ENCODE measurements at places on chromosomes 6 and 20.

DNA sequence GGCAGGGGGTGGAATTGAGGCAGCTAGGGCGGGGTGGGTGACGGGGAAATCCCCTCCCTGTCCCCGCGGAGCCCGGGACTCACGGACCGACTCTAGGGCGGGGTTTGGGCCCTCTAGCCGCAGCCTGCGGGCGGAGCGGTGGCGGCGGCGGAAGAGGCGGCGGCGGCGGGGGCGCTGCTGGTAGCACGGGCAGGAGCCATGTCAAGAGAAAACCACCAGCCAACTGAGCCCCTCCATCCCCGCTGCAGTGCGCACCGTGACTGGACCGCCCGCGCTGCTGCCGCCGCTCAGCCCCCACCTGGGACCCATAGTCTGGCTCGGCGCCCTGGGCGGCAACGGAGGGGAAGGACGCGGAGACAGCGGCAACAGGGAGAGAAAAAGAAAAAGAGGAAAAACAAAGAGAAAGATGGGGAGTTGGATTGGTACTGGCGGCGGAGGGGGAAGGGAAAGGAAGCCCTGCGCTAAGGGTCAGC, 1.2 kb upstream of the C6orf62 start:
- DNase-seq = peak; percentile 90

DNA sequence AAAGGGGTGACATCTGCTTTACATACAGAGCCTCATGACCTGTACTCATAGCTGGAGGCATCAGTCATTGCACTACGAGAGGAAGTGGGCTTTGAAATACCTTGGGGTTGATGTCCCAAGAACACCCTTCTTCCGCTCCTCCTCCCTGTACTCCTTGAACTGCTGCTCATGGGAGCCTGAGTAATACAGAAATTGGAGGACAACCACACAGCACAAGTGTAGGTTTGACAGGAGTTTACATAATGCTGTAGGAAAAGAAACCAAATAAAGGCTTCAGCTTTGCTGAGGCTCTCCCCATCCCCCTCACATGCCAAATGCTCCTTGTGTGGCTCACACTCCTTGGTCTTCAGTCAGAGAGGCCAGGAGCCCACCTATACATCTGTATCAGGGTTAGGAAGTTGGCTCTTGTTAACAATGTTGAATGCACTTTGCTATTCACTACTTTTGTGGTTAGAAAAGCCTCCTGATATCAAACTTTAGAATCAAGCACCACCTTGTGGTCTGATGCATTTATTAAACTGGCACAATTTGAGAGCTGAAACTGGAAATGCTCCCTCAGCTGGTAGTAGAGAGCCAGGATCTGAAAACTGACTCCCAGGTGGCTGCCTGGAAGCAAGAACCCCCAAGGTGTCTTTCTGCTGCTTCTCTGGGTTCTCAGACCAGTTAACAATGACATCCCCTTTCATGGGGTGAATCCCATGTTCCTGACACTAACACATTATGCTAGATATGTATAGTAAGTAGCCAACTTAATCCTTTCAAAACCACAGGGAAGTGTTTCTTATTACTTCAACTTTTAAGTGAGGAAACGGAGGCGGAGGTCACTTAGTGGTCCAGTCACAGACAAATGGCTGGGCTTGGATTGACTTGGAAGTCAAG, 56.2 kb upstream of the EDN1 start:
- peak; percentile 66 for DNase-seq

GRCh38 chr20:48639899-48640298, 187.9 kb downstream of the PREX1 start:
- no peak for DNase-seq

DNA sequence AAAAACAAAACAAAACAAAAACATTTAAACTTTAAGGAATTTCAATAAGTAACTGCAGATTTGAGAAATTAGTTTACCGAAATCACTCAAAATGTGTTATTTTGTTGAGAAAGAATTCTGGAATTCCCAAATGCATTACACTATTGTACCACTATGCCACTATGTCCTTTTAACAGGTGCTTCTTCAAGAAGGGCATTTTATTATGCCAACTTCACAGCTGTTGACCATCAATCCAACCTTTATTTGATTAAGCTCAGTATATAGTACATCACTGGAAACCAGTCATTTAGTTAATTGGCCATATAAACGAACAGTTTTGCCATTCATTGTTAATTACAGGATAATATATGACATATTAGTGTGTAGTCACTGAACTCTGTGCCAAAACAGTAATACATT, 221.7 kb downstream of the ARHGAP18 start:
- DNase-seq = no peak

- no peak for DNase-seq
Observed at GRCh38 chr6:20479060-20479459, 55.2 kb upstream of the CDKAL1 start.

DNA sequence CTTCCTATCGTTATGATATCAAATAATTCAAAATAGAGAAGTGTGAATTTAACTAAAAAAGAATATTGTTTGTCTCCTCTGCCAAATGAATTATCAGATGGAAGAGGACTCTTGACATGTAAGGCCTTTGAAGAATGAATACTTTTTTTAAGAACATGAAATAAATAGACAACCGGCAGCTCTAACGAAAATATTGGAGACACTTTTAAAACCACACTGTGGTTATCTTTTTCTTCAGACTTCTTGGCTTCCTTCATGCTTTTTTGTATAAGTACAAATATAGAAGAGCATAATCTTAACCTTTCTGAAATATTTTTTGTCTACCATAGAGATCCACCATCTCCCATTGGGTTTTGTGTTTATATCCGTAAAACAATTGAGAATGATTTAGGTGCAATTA, 115.2 kb upstream of the SCGN start:
- DNase-seq = no peak

DNA sequence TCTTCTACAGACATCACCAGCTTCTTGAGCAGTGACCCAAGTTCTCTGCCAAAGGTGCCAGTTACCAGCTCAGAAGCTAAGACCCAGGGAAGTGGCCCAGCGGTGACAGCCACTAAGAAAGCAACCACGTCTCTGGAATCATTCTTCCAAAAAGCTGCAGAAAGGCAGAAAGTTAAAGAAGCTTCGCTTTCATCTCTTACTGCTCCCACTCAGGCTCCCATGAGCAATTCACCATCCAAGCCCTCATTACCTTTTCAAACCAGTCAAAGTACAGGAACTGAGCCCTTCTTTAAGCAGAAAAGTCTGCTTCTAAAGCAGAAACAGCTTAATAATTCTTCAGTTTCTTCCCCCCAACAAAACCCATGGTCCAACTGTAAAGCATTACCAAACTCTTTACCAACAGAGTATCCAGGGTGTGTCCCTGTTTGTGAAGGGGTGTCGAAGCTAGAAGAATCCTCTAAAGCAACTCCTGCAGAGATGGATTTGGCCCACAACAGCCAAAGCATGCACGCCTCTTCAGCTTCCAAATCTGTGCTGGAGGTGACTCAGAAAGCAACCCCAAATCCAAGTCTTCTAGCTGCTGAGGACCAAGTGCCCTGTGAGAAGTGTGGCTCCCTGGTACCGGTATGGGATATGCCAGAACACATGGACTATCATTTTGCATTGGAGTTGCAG, 15.2 kb downstream of the GTPBP2 start:
- no peak for DNase-seq

GRCh38 chr6:169315830-169316614, 62.4 kb upstream of the THBS2 start:
- no peak for DNase-seq

DNA sequence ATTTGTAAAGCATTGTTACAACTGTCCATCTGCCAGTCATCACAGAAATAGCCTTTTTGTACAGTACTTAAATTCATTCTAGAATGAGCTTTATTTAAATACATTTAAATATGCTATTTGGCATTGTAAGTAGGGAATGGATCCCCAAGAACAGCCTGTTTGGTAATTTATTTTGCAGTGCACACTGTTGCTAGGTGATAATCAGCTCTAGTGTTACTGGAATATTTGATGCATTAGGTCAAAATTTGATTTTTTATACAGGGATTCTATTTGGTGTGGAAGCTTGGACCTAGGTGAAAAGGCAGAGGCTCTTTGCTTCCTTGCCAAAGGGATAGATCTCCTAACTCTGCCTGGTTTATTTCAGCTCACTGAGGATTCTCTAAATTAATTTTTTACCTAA, 593.7 kb downstream of the EPM2A start:
- no peak for DNase-seq

DNA sequence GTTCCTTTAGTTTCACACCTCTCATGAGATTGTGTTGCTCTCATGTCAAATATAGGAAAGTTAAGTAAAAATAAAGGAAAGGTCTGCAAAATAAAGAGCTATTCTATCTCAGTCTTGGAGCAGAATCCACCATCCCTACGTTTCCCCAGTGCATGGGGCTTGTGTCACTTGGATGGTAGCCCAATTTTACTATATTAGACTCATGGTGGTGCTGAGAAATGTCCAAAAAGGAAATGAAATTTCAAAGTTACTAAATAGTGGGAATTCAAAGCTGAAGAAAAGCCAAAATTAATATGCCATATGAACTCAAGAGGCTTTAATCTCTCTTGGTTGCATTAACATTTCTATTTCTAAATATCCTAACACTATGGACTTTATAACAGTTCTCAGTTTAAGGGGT, 1283.3 kb upstream of the GJE1 start:
- no peak for DNase-seq

DNA sequence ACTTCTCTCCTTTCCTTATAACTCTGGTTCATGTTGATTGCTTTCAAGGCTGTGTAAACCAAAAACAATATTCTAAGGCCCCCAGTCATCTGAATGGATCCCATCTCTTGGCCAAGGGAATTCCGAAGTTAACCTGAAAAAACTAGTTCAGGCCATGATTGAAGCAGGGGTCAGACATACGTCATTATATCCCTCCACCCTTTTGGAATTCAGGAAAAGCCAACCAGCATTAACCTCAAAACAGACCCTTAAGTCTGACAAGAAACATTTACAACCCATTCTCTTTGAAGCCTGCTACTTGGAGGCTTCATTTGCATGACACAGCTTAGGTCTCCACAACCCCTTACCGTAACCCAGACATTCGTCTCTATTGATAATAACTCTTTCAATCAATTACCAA, 39.7 kb downstream of the SLC26A8 start:
- DNase-seq = no peak

DNA sequence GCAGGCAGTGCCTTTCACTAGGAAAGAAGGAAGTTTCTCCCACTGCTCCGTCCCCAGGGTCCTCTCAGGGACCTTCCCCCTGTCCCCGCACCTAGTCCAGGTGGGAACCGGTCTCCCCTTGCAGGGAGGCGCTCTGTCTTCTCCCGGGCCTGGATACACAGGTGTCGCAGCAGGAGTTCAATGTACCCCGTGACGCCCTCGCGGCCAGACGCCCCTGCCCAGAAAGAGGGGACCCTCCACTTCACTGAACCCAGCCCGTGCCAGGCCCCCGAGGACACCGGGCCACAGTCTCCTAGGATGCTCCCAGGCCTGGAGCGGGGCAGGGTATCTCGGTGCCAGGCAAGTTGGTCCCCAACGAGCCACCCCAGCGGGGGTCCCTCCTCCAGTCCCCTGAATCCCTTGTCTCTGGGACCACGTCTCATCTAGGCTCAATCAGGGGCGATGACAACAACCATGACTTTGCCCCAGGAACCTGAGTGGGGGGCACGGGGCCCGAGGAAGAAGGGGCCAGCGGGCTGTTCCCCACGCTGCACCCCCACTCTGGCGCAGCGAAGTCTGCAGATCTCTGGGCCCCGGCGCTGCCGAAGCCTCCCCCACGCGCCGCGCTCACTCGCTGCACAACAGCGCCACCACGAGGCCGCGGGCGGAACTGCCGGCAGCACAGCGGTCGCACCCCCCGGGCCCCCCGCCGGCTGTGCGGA, 103.0 kb downstream of the EDN3 start:
- DNase-seq = peak; percentile 94

DNA sequence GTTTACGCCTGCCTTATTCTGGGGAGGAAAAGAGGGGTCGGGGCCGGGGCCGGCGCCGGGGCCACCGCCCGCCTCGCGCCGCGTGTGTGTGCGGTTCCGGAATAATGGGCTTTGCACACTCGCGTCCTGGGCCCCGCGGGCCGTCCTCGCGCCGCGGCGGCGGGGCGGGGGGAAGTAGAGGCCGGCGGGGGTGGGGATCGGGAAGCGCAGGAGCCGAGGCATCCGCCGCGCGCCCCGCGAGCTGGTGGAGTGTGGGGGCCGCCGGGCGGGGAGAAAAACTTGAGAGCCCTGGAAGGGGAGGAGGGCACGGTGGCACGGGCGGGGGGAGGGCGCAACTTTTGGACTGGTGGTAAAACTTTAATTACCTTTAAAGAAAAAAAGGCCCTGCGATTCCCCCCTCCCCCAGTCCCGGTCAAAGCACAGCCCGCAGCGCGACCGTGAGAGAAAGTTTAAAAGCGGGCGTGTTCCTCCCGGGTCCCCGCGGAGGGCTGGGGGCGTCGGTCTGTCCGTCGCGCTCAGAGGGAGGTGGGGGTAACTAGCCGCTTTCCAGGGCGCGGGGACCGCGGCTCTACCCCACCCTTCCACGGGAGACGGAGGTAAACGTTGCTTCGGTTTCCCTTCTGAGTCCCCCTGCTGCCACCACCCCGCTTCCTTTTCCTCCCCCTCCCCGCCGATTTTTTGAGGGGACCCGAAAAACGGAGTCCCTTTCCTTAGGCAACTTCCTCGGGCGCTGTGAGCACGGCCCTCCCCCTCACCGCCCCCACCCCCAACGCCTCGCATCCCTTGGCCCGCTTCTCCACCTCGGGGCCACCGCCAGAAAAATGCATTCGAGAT, 1.9 kb downstream of the L3MBTL3 start:
- peak; percentile 75 for DNase-seq

DNA sequence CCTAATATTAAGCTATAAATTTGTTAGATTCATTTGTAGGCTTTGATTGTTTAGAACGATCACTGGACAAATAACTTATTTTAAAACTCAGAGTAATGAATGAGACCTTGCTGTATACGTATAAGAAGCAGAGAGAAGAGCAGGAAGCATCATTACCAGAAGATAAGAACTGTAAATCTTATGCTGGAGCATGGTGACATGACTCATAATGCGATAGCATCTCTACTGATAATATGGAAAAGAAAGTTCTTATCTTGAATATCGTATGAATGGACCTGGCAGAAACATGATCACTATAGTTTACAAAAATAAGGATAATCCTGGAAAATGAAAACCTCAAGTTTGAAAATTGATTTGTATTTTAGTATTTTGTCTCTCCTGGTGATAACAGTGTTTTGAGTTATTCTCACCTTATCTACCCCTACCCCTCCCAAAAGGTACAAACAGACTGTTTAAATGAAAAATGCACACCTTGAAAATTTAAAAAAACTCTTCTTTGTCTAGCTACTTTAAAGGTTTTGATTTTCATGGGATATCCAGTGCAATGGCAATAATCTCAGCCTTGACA, 2.0 kb upstream of the ZSCAN26 start:
- DNase-seq = no peak

- no peak for DNase-seq
Observed at GRCh38 chr6:146857980-146858347, 259.2 kb downstream of the ADGB start.

- DNase-seq = no peak
Observed at GRCh38 chr6:87152526-87152955, 2.8 kb upstream of the ZNF292 start.
